ENCODE measurements at places on chromosomes 16 and 17.

DNA sequence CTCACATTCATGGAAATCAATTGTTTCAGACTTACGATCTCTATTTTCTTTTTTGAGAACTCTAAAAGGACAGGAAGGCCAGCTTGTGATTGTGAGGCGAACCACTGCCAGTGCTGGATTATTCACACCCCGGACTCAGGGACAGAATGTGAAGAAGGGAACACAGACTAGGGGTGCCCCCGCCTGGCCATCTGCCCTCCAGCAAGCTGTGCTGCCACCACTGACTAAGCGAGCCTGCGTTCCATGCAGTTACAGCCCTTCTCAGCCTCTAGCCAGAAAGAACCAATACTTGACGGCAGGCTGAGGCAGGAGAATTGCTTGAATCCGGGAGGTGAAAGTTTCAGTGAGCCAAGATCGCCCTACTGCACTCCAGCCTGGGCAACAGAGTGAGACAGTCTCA, 2.8 kb downstream of the HAGH start:
- DNase-seq = peak; percentile 45

GRCh38 chr17:49989518-49989880, 5.5 kb downstream of the DLX3 start:
- DNase-seq = no peak

DNA sequence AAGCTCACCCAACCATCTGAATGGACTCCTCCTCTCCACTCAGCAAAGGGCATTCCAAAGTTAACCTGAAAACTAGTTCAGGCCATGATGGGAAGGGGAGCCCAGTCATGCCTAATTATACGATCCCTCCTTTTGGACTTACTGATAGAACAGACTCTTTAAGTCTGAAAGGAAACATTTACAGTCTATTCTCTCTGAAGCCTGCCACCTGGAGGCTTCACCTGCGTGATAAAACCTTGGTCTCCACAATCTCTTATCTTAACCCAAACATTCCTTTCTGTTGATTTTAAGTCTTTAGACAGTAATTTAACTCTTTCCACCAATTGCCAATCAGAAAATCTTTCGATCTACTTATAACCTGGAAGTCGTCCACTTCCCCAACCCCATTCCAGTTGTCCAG, 9.0 kb upstream of the MPP2 start:
- DNase-seq = peak; percentile 46

- no peak for DNase-seq
Measured at GRCh38 chr17:45734598-45734997, 49.5 kb upstream of the CRHR1 start.

- peak; percentile 94 for DNase-seq
Measured at GRCh38 chr17:3892095-3892998, 506 bp downstream of the CAMKK1 start.

DNA sequence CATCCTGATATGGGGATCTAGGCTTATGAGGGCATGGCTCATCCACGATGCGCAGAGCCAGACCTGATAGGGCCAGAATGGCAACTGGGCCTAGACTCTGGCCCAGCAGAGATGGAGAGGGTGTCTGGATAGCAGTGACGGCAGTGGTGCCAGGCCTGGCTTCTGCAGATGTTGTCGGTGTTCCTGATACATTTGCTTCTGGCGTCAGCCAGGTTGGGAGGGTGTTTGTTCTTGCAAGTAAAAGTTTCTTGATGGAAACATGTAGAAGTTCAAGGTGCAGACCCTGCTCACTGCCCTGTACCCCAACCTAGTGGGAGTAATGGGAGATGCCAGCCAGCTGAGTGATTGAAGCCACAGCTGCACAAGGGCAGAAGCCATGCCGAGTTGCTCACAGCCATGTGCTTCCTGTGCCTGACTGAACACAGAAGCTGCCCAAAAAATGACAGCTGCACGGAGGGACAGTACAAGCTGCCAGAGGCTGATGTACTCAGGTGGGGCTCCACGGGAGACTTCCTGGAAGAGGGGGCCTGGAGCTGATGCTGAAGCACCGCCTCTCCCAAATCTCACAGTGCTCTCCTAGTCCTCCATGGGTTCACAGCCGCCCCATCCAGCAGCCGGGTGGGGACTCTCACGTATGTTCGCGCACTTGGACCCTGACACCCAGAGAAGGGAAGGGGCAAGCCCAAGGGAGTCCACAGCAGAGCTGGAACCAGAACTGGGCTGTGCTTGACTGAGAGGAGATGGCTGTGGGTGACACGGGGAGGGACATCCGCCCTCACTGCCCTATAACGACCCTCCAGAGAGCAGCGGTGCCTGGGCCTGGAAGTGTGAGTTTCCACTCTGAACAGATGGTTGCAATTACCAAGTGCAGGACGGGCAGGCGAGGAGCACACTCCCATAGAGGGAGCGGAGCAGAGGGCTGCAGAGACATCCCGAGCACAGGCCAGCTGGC, 78.7 kb downstream of the N4BP1 start:
- DNase-seq = no peak

DNA sequence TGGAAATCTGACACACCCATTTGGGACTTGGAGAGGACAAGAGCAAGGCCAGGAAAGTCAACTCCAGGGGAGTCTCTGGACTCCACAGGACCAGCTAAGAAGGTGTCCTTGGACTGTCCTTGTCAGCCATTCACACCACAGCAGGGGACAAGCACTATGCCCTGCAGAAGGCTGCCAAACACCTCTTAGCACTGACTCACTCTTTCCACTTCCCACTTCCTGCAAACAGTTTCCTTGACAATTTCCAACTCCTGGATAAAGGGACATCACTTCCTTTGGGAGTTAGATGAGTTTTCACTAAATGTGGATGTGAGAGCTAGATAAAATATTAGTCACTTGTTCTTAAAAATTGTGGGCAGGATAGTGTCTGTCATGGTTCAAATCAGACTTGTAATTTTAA, 37.8 kb upstream of the BCAR1 start:
- no peak for DNase-seq

GRCh38 chr16:30721606-30722005, 22.6 kb downstream of the SRCAP start:
- DNase-seq = no peak

DNA sequence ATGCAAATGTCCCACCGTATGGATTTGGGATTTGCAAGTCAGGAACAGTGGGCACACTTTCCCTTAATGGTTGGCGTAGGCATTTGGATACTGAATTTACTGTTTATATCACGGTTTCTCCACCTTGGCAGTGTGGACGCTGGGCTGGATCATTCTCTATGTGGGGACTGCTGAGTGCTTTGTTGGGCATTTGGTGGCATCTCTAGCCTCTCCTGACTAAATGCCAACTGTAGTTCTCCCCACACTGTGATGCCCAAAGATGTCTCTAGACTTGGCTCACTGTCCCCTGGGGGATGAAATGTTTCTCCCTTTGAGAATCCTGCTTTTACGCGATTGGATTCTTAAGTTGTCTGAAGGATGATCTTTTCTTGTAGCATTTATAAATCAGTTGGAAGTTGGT, 49.0 kb downstream of the RBFOX1 start:
- no peak for DNase-seq

- no peak for DNase-seq
Measured at GRCh38 chr17:77999413-78000173, 41.1 kb downstream of the TNRC6C start.

DNA sequence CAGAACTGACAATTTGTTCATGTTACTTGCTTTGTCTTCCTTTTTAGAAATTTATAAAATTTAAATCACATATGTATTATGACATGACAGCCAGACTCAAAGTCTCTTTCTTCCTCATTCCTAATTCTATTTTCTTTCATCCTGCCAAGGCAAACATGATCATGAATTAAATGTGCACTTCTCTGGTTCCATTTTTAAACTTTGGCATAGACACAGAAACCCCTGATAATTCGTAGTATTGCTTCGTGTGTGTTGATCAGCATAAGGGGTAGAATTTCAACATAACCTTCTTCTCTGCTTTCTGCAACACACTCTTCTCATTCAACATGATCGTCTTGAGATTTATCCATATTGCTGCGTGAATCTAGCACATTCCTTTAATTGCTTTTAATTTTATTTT, 156.5 kb downstream of the AIPL1 start:
- no peak for DNase-seq

- DNase-seq = peak; percentile 81
Measured at GRCh38 chr17:55161935-55162555, 102.7 kb upstream of the HLF start.

DNA sequence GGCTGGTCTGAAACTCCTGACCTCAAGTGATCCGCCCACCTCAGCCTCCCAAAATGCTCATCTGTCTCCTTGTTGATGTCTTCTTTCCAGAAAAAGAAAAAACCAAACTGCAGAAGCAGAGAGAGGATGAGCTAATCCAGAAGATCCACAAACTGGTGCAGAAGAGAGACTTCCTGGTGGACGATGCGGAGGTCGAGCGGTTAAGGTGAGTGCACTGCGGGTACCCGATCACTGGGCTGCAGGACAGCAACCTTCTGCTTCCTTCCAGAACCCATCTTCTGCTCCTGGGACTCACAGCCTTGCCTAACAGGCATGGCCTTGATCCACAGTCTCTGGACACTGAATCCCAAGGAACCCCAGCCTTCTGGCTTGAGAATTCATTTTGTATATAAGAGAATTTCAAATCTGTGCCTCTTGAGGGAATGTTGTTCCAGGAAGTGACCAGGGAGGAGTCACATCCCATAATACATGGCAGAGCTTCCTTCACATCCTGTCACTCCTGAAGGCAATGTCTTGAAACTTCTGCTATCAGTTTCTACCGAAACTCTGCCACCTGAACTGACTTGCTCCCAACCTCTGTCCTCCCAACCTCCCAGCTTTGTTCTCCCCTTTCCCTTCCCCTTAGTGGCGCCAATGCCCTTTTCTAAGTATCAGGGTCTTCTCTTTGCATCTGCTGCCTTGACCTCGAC, 61.7 kb downstream of the MARF1 start:
- no peak for DNase-seq

DNA sequence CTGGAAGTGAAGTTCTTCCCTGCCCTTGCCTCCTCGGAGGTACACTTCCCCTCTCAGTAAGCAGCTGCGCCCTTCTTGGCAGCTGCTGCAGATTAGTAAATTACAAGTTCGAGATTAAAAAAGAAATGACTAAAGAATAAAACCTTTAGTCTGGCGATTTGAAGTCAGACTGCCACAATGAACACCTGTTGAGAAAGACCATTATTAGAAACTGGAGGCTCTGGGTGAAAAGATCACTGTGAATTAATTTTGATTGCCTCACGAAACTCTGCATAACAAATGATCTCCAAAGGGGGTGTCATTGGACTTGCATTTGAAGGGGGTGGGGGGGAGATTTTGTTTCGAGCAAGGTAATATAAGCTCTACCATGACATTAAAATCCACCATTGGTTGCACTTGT, 39.3 kb downstream of the SALL1 start:
- no peak for DNase-seq

All from Caki2 (cell line).